Fibroblast of skin of back (primary cell): ENCODE measurements at places on chromosomes 13 and 19.
A peak's percentile ranks its signal among the peaks of the same experiment; 100 is the strongest.

DNA sequence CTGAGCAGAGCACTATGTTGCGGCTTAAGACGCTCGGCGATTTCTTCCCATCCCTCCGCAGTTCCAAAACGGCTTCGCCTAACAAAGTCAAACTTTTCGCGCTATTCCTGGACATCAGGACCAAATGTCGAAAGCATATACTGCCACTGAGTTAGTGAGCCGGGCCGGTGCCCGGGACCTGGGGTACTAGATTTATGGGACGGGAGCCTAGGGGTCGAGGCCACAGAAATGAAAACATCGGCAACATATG lies 699 bp downstream of the RCBTB2 start:
- DNase-seq = peak; percentile 56

GRCh38 chr13:50168786-50169185 lies 153.5 kb downstream of the KCNRG start:
- DNase-seq = no peak

DNA sequence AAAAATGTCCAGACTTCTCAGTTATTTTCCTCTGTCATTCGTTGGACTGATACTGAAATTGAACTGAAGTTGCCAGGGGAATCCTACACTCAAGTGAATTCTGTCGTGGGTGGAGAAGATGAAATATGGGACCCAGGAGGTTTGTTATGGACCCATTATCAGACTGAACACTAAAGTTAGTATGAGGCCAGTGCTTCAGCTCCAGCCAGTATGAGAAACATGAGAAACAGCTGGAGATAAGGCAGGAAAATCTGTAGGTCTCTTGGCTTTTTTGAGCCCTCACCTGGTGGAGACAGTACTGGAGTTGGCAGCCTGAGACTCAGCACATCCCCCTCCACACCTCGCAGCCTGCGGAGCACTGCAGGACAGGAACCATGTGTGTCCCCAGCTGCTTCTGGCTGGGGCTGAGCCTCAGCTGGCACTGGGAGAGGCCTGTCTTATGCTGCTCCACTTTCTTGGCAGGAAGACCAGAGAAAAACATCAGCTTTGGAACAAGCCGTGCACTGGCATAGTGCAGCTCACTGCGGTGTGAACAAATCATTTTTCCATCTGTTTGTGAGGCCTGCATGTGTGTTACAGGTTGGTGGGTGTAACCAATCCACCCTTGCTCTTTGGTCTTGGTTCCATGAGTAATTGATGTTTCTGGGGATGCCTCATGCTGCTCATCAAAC lies 641.0 kb downstream of the FGF9 start:
- peak; percentile 0 for DNase-seq

DNA sequence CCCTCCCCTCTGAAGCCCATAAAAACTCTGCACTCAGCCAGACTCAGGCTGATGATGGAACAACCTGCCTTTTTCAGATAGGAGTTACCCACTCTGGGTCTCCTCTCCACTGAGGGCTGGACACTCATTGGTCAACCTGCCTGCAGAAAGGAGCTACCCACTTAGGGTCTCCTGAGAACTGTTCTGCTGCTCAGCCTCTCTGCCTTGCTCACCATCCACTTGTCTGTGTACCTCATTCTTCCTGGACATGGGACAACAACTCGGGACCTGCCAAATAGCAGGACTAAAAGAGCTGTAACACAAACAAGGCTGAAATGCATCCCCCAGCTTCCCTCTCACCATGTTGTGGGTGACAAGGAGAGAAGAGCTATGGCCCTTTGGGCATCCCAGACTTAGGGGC lies 18.4 kb upstream of the RCBTB2 start:
- no peak for DNase-seq

DNA sequence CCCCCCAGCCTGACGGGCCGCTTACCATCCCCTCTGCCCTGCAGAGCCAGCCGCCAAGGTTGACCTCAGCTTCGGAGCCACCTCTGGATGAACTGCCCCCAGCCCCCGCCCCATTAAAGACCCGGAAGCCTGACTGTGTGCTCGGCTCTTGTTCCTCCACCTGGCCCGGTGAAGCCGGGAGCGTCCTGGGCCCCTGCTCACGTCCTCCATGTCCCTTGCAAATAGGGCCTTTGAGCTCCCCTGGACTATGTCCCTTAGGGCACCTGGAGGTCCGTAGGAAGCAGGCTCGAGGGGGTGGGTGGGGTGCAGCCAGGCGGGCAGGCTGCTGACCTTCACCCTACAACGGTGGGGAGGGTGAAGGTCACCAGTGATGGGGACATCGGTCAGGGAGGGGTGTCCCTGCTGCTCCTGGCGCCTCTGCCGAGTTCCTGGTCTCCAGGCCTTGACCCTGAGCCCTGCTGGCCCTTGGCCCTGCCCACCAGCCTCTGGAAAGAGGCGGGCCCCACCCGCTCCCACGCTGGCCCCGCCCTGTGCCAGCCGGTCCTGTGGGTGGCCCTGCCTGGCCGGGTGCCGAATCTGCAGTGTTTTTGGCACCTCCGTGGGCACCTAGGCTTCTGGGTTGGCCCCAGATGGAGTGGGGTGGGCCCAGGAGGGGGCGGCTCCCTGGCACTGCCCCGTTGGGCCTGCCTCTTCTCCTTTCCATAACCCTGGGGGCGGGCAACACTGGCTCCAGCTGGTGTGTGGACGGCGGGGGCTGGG lies 3.3 kb downstream of the ATP5F1D start:
- no peak for DNase-seq

- DNase-seq = no peak
Observed at GRCh38 chr13:41802043-41802683, 158.7 kb downstream of the VWA8 start.

DNA sequence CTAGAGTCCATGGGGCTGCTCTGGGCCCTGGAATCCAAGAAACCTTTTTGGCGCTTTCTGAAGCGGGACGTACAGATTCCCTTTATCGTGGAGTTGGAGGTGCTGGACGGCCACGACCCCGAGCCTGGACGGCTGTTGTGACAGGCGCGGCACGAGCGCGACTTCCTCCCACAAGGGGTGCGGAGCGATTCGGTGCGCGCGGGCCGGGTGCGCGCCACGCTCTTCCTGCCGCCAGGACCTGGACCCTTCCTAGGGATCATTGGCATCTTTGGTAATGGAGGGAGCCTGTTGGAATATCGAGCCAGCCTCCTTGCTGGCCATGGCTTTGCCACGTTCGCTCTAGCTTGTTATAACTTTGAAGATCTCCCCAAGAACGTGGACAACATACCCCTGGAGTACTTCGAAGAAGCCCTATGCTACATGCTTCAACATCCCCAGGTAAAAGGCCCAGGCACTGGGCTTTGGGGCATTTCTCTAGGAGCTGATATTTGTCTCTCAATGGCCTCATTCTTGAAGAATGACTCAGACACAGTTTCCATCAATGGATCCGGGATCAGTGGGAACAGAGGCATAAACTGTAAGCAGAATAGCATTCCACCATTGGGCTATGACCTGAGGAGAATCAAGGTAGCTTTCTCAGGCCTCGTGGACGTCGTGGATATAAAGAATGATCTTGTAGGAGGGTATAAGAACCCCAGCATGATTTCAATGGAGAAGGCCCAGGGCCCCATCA lies 3.5 kb upstream of the ZFP82 start:
- DNase-seq = no peak

GRCh38 chr13:113628291-113629270 lies 29.4 kb downstream of the ATP4B start:
- DNase-seq = no peak

- DNase-seq = peak; percentile 22
Observed at GRCh38 chr13:80214521-80214991, 126.4 kb downstream of the SPRY2 start.

- peak; percentile 25 for DNase-seq
Observed at GRCh38 chr19:46574533-46574932, 26.6 kb upstream of the CALM3 start.

GRCh38 chr19:18419195-18419698 lies at the start of gene SSBP4:
Gene SSBP4, plus strand, starts transcription at chr19:18419398. Its CDS starts 251 bp downstream, at chr19:18419649.
- peak; percentile 82 for DNase-seq

GRCh38 chr13:39540929-39541605 lies 61.9 kb downstream of the LHFPL6 start:
- DNase-seq = no peak

DNA sequence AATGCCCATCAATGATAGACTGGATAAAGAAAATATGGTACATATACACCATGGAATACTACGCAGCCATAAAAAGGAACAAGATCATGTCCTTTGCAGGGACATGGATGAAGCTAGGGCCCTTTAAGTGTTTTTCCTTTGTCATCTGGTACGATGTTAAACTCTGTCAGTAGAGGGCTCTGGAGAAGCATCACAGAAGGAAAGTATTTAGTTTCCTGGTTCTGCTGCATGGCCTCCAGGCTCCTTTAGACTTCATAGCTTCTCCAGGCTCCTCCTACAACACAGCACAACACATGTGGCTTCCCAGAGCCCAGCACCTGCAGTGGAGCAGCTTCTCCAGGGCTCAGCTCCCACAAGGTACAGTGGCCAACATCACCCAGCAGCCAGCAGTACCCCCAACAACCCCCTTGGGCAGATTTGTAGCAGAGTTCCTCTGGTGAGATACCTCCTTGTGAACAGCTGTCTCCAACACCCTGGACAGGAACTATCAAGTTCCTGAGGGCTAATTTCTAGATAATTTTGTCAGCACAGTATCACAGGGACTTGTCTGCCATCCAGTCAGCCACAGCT lies 63.4 kb downstream of the KCTD12 start:
- DNase-seq = peak; percentile 50

GRCh38 chr19:12766051-12766521 lies 9.3 kb downstream of the HOOK2 start:
- no peak for DNase-seq

DNA sequence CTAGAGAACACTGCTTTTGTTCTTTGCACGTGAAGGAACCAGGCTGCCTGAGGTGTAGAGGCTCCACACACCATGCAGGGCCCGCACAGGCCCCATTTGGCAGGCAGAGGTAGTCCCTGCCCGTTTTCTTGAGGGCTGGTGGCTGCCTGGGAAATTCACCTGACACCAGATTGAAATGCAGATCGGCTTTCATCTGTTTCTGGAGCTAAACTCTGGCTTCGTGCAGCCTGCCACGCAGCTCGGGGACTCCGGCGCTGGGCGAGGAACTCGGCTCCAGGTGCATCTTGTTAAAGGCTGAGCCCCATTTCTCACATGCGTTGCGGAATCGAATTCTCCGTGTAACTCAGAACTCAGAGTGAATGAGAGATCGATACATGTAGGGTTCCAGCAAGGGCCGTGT lies 37.7 kb downstream of the ATP11A start:
- DNase-seq = no peak

DNA sequence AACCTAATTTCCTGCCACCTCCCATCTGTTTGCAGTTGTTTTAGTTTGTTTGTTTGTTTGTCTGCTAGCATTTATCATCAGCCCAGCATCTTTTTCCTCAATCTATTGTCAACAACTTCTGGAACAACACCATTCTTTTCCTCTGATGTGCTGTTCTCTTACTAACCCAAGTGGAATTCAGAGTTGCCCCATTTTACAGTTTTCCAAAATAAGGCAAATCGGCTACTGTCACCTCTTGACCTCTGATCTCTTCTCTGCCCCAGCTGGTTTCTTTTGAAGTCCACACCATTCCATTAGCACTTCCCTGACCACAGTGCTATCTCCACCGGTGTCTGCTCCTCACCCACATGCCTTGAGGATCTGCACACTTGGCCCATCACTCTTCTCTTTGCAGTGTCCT lies 102.4 kb downstream of the EFNB2 start:
- DNase-seq = peak; percentile 18

GRCh38 chr19:7863157-7863970 lies 10.8 kb downstream of the PRR36 start:
- DNase-seq = no peak

- peak; percentile 79 for DNase-seq
Observed at GRCh38 chr13:25738342-25739196, 313.2 kb downstream of the SHISA2 start.

DNA sequence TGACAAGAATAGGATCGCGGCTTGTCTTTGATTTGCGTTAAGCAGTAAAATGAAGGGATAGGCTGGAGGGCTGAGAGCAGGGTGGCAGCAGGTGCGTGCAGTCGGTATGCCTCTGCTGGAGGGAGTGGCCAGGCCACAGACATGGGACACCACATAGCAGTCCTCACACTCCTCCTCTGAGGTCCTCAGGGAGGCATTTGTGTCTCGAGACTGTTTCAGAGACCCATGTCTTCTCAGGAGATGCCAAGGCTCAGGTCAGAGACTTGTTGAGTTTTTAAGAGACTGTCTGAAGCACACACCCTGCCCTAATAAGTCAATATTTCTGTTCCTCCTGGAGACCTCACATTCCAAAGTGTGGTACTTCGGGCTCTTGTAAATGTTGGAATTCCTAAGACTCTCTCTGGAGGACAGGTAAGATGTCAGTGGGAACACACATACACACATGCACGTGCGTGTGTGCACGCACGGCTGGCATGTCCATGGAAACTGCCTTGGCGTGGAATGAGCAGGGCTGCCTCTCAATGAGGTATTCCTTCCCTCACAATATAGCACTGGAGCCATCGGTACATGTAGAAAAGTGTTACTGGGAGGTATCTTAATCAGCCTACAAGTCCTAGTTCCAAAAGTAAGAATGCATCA lies 46.4 kb downstream of the COL4A2 start:
- DNase-seq = no peak

GRCh38 chr13:44575035-44575434 lies 1.1 kb downstream of the TSC22D1 start:
- no peak for DNase-seq

GRCh38 chr19:35692010-35692409 lies 12.3 kb upstream of the ZBTB32 start:
- no peak for DNase-seq

GRCh38 chr13:103062079-103062478 lies 4.1 kb downstream of the SLC10A2 start:
- no peak for DNase-seq

- no peak for DNase-seq
Observed at GRCh38 chr13:41289463-41289881, 21.6 kb upstream of the NAA16 start.

DNA sequence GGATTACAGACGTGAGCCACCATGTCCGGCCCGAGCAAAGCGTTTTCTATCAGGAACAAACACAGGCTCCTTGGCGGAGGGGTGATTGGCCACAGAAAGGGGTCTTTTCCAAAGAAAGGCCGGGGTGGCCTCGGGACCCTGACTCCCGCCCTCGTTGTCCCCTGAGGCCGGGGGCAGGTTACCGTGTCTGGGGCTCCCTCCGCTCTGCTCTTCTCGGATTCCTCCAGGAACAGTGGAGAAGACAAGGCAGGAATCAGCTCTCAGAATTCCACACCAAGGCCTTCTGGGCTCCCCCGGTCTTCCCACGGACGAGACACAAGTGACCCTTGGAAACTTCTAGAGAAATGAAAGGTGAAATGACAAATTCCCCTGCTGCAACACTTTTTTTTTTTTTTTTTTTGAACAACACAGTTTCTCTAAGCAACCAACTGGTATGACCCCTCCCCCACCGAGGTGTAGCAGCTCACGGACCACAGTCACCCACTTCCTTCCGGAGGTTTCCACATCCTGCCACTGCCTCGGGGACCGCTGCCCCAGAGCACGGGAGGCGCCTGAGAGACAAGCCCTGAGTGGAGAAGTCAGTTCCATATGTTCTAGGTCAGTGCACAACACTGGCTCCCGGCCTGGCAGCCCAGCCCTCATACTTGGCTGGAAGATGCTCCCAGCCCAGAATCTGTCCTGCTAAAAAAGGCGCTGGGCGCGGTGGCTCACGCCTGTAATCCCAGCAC lies 11.0 kb downstream of the MOB3A start:
- peak; percentile 42 for DNase-seq
